ENCODE measurements at places on chromosomes 5 and 9.

- no peak for DNase-seq
Measured at GRCh38 chr5:173441053-173441628, 112.9 kb upstream of the STC2 start.

GRCh38 chr5:41772785-41773442 is 97.3 kb downstream of the OXCT1 start:
- no peak for DNase-seq

- no peak for DNase-seq
Measured at GRCh38 chr9:127918183-127919107, 1.6 kb upstream of the ST6GALNAC4 start.

DNA sequence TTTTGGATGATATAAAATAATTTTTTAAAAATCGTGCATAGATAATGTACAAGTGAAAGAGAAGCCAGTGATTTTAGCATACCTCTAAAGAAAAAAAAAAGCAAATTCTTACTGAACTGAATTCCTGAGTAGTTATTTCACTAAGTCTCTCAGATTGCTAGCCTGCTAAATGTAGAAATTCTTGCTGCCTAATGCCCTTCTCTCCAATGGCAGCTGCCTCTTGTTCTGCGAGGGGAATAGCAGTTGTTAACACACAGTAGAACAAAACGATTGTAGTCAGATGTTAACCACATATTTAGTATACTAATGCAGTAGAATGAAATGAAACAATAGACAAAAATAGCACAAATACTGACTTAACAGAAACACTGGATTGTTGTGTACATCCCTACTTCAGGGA is 26.8 kb downstream of the SMAD5 start:
- no peak for DNase-seq

DNA sequence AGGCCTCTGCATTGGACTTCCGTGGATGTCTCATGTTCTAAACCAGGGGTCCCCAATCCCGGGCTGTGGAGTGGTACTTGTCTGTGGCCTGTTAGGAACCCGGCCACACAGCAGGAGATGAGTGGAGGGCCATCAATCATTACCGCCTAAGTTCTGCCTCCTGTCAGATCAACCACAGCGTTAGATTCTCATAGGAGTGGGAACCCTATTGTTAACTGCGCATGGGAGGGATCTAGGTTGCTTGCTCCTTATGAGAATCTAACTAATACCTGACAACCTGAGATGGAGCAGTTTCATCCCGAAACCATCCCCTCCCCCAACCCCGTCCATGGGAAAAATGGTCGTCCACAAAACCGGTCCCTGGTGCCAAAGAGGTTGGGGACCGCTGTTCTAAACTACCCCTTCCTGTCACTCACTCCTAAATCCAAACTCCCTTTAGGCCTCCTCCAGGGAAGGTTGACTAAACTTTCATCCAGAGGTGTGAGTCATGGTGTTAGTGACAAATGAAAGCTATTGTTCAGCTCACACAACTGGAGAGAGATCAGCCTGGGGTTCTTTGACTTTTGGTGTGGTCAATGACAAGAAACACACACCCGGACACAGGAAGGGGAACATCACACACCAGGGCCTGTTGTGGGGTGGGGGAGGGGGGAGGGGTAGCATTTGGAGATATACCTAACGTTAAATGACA is 9.5 kb downstream of the KCNV2 start:
- peak; percentile 54 for DNase-seq

GRCh38 chr5:148685520-148686134 is 31.3 kb upstream of the HTR4 start:
- DNase-seq = no peak

DNA sequence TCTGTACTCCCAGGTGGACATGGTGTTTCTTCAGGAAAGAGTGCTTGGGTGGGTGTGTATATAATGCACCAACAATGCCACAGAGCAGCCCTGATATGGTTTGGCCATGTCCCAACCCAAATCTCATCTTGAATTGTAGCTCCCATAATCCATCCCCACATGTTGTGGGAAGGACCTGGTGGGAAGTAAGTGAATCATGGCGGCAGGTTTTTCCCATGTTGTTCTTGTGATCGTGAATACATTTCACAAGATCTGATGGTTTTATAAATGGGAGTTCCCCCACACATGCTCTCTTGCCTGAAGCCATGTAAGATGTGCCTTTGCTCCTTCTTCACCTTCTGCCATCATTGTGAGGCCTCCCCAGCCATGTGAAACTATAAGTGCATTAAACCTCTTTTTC is 158.5 kb downstream of the NR3C1 start:
- no peak for DNase-seq

DNA sequence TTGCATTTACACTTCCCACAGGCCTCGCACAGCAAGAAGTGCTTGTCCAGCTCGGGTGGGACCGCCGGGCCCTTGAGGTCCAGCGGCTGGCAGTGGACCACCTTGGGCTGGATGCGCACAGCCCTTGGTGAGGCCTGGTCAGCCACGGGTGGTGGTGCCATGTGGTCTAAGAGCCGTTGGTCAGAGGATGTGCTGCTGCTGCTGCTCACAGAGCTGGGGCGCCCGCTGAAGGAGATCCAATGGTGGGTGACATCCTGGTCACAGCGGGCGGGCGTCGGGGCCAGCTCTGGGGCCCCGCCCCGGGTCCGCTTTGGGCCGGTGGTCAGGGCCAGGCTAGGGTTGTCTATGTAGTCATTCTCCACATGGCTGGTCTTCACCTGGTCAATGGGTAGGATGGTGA is 10.2 kb downstream of the SPRY4 start:
- DNase-seq = no peak

DNA sequence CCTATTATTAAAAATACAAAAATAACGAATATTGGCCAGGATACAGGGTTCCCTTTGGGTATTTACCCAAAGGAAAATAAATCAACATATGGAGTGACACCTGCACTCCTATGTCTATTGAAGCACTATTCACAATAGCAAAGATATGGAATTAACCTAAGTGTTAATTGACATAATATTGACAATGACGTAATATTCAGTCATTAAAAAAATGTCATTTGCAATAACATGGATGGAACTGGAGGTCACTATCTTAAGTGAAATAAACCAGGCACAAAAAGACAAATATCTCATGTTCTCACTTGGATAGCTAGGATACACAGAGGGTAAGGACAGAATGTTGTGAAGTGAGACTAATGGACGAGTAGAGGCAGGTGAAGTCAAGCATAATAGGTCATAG is 326.3 kb upstream of the PTGER4 start:
- no peak for DNase-seq

- DNase-seq = no peak
Measured at GRCh38 chr5:138258704-138259292, 15.6 kb downstream of the GFRA3 start.

Data from ELF-1 (cell line).